Fibroblast of the aortic adventitia (primary cell): ENCODE measurements at places on chromosomes 4 and X.

DNA sequence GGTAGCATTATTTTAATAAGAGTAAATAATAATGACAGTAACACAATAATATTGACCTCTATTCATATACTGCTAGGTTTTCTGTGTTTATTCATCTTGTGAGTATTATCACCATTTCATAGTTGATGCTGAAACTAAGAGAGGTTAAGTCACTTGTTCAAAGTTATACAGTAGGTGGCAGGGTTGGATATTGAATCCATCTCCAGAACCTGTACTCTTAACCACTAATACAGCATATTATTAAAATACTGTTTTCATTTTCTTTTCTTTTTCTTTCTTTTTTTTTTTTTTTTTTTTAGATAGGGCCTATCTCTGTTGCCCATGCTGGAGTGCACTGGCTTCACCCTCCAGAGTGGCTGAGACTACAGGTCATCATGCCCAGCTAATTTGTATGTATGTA is 7.1 kb upstream of the ELF2 start:
- DNase-seq: peak; percentile 80

- DNase-seq: peak; percentile 63
These were observed at the start of gene SMARCA1 for GRCh38 chrX:129523079-129523911. Gene SMARCA1 (minus strand): TSS chrX:129523490. CDS start chrX:129523370, 120 bp downstream.

DNA sequence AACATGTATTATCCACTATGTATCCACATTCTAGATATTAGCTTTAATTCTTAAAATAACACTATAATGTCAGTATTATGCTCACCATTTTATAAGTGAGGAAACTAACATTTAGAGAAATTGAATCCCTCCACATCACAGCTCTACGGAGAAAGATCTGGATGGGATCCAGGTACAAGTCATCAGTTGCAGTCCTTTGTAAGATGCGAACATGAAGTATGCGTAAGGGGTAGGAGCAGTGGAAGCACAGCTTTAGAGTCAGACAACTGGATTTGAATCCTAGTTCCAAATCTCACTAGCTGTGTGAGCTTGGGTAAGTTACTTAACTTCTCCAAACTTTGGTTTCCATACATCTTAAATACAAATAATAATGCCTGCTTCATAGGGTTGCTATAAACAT is 162.5 kb downstream of the ATP10D start:
- DNase-seq: no peak

- no peak for DNase-seq
These were observed 38.3 kb downstream of the SLC10A6 start for GRCh38 chr4:86810847-86811246.

GRCh38 chr4:42673082-42673425 is 16.1 kb upstream of the ATP8A1 start:
- DNase-seq: peak; percentile 81

DNA sequence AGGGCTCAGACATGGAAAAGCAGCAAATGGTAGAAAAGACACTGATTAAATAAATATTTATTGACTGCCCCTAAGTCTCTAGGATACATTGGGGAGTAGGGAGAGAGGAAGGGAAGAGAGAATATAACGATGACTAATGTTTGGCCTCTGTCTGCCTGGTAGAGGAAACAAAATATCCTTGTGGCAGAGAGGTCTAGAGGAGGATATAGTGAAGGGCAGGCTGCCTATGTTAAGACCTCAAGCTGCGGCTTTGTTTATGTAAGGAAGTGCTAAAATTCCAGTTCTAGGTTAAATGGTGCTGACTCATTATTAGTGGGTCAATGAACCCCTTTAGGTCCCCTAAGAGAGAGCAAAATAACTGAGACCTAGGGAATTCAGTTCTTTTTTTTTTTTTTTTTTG is 427.3 kb upstream of the FTHL17 start:
- DNase-seq: peak; percentile 4

- no peak for DNase-seq
These were observed 118.4 kb downstream of the CPZ start for GRCh38 chr4:8710946-8711345.

DNA sequence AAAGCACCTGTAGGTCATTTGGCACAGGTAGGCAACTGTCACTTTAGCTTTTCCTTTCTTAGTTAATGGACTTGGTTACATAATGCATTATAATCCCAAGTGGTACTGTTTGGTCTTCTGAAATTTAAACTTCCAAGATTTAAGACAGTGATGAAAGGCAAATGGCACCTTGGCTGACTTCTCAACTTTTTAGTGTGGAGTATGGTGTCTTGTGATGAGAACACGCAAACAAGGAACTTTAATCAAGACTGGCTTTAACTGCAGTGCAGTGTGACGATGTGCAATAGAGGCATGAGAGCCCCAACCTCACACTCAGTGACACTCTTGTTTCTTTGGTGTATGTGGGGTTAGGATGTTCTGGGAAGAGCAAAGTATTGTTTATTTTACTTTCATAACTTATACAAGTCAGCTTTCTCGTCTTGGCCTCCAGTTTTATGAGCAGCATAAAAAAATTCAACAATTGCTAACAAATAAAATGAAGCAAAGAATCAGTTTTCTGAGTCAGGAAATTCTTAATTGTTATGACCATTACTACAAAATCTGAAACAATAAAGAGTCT is 171.9 kb downstream of the MAD2L1 start:
- no peak for DNase-seq

GRCh38 chr4:47668256-47668655 is 169.6 kb downstream of the CORIN start:
- no peak for DNase-seq
